Epithelial cell of proximal tubule (primary cell): ENCODE measurements at places on chromosomes 13 and 19. TPM values are rescaled to one million over a fixed set of nuclear protein-coding genes. Genes with fewer than 3 reads are reported as not detected.

Gene ZNF256
- total RNA-seq = 1.5 and 2.9 TPM in 2 replicates

- peak; percentile 16 for DNase-seq
Measured at GRCh38 chr13:59112221-59112718, 1051.5 kb downstream of the DIAPH3 start.

Gene HIPK4
- not detected in 2 replicates for total RNA-seq

- no peak for DNase-seq
Measured at GRCh38 chr13:87779426-87779825, 108.3 kb downstream of the SLITRK5 start.

- no peak for DNase-seq
Measured at GRCh38 chr13:110907951-110908898, 6.6 kb downstream of the ANKRD10 start.

DNA sequence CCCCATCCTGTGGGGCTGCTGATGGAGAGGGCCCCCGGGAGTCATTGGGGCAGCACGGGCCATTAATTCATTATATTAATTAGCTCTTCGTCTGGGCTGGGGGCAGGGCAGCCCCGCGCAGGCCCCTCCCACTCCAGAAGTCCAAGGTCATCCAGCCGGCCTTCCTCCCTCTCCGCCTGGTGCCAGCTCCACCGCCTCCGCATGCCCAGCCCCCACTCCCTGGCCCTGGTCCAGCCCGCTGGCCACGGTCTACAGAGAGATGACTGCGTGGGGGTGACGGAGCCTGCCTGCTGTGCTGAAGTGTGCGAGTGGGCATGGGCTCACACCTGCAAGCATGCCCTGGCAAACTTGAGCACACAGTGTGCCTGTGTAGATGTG, 8.8 kb downstream of the IGLON5 start:
- no peak for DNase-seq

- DNase-seq = no peak
Measured at GRCh38 chr19:54462655-54463530, 685 bp downstream of the LENG9 start.

- DNase-seq = no peak
Measured at GRCh38 chr13:90633849-90634248, 713.6 kb upstream of the MIR17HG start.

- DNase-seq = no peak
Measured at GRCh38 chr13:98517576-98518310, 59.2 kb downstream of the STK24 start.

GRCh38 chr13:85148009-85148408, 651.2 kb downstream of the SLITRK6 start:
- no peak for DNase-seq

DNA sequence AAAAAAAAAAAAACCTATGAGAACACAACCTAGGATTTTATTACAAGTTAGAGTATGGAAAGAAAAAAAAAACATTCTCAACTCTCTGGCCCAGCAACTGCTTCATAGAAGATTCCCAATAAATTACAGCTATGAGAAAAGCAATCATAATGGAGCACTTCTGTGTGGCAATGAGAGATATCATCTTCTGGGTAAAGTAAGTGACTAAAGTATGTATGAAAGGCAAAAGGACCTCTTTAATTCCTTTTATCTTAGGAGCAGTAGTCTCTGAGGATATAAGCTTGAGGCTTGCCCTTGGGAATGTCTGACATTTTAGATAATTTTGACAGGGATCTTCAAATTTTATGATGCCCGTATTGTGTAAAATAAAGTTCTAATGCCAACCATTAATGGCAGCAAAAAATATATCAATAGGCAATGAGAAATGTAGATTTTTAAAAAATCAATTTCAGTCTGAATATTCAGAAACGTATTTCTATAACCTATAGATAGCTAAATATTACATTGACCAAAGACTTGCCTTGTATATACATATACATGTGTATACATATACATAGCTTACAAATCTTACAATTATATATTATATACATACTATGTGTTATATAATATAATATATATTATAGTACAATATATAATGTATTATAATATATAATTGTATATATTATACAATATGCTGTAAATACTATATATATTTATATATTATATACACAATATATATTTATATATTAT, 823.9 kb upstream of the SLITRK1 start:
- DNase-seq = no peak

DNA sequence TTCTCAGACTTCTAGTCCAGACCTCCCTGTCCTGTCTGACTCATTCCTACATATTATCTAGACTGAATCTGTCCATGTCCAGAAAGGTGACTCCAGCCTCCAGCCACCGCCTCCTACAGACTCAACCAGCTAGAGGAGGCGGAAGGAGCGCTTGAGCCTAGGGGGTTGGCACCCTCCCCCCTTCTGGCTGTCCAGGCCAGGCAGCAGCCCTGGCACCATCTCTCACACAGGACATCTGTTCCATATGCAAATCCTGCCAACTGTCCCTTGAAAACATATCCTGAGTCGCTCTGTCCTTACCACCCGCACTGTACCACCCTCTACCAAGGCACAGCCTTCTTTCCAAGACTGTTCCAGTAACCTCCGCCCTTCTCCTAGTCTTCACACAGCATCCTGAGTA, 150.7 kb upstream of the WASF3 start:
- DNase-seq = no peak

GRCh38 chr19:41373993-41374392, 2.3 kb upstream of the TMEM91 start:
- no peak for DNase-seq

DNA sequence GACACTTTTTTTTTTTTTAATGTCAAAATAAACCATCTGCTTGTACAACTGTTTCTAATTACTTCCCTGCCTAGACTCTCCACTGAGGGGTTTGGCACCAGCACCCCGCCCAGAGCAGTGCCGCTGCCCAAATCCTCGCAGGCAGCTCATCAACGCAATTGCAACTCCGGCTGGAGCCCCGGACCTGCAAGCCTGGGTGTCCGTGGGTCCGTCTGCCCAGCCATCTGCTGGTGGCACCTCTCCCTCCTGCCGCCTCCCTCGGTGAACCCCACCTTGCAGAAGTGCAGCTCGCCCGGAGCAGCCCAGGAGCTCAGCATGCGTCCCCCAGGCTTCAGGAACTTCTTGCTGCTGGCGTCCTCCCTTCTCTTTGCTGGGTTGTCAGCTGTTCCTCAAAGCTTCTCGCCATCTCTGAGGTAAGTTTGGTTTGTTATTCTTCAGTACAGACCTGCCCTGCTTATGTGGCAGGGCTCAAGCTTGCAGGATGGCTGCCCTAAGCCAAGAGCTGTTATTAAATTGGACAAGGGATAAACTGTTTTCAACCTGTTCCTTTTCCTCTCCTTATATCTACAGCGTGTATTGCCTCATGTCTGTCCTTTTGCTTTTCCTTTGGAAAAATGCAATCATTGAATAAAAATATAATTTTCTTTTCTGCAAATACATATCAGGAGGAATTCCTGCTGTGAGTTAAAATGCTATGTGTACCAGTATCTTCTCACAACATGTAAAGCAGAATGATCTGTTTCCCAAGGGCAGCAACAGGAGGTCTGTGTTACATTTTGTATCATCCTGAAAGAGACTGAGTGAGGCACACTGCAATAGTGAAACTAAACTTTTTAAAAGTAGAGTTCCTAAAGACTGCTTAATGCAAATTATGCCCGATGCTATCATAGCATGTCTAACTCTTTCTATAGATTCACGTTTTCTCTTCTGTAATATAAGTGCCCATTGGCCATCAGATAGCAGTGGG, at the start of gene ITGBL1:
Gene ITGBL1, plus strand, starts transcription at position 157 of the 967 bp plus-strand sequence. Its CDS starts 159 bp downstream, at position 316.
- DNase-seq = no peak
